ENCODE measurements at places on chromosomes 11 and 22.

DNA sequence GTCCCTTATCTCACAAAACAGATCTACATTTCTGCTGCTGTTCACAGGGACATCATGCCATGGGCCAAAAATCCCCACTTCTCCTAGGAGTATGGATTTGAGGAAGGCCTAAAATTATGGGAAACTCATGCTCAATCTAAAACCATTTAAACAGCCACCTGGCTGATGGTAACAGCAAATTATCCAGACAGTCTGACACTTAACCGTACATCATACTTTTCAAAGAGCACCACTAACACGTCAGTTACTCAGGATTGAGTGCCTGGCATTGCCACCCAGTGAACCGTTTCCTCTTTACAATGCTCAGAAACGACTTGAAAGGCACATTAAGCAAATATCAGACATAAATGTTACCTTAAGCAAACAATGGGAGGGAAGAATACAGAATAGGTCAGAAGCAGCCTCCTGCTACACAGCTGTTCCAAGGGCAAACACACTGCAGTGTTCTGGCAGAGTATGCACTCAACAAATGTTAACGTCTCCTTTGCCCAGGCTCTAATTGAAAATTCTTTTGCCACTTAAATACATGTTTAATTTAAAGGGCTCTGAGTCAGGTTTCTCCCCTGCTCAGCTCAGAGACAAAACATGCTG lies 18.8 kb upstream of the SLC36A4 start:
- H3K27ac ChIP-seq: no peak overlapping the region
- no peaks in the 10 kb centered on the region for H3K4me1 ChIP-seq
- H3K36me3 ChIP-seq: no peaks in the 10 kb centered on the region
- no peaks in the 10 kb centered on the region for H3K27me3 ChIP-seq
- no peak overlapping the region for H3K4me3 ChIP-seq

DNA sequence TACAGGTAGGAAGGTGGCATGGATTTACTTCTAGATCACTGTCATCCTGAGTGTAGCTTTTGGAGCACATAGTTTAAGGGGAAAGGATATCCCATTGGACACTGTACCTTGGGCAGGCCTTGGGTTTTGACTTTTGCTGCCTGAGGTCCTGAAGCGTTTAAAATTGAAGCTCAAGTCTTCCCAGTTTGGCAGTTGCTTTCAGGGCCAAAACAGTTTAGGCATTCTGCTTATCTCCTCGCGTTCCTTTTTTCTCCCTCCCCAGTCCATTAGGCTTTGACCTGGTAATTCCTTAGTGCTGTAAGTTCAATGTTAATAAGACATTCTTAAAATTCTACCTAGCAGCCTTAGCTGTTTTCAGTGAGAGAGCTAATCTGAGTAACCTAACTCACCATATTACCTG lies 35.7 kb downstream of the CSTF3 start:
- H3K27ac ChIP-seq: no peak overlapping the region
- H3K27me3 ChIP-seq: no peaks in the 10 kb centered on the region
- H3K4me1 ChIP-seq: no peaks in the 10 kb centered on the region
- DNase-seq: no peak
- H3K4me3 ChIP-seq: no peak overlapping the region

DNA sequence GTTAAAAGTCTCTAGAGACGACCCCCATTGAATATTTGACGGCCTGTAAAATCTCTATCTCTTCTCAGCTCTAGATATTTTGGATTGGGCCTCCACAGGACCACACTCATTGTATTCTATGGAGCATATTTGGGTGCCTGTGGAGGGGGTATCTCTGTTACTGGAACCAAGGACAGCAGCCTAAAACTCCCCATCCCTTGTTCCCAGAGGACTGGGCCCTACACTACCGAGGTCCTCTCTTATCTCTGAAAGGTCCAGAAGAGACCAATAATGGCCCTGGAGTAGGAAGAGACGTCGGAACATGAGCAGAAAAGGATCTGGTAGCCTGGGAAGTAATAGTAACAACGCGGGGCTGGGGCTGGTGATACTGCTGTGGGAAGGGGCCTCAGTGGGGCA lies 542 bp downstream of the HPS4 start:
- peaks cover 55% of the 10 kb centered on the region for H3K4me1 ChIP-seq
- no peak for DNase-seq
- no peaks in the 10 kb centered on the region for H3K27me3 ChIP-seq
- peak overlapping the region; percentile 97 for H3K27ac ChIP-seq
- peak overlapping the region; percentile 91 for H3K4me3 ChIP-seq
- peaks cover 5% of the 10 kb centered on the region for H3K36me3 ChIP-seq

GRCh38 chr11:60193687-60194433 lies 11.0 kb upstream of the MS4A6A start:
- H3K27ac ChIP-seq: no peak overlapping the region
- peak; percentile 54 for DNase-seq
- no peaks in the 10 kb centered on the region for H3K27me3 ChIP-seq
- no peak overlapping the region for H3K4me3 ChIP-seq

DNA sequence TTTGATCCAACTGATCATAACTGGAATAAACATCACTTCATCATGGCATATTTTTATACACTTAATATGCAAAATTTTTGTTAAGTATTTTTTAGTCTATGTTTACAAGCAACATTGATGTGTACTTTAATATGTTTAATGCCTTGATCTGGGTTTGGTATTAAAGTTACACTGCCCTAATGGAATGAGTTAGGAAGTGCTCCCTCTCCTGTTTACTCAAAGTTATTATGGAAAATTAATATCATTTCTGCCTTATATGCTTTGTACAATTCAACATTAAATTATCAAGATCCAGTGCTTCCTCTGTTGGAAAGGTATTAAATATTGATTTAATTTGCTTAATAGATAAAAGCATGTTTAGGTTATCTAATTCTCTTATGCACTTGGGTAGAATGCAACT lies 927.3 kb upstream of the RAG2 start:
- H3K36me3 ChIP-seq: no peaks in the 10 kb centered on the region
- H3K4me3 ChIP-seq: no peak overlapping the region
- DNase-seq: no peak
- H3K27ac ChIP-seq: no peak overlapping the region
- H3K4me1 ChIP-seq: no peaks in the 10 kb centered on the region
- no peaks in the 10 kb centered on the region for H3K27me3 ChIP-seq

- DNase-seq: no peak
- no peaks in the 10 kb centered on the region for H3K4me1 ChIP-seq
- no peaks in the 10 kb centered on the region for H3K27me3 ChIP-seq
- no peak overlapping the region for H3K4me3 ChIP-seq
Observed at GRCh38 chr11:126918556-126918955, 82.0 kb downstream of the KIRREL3 start.

GRCh38 chr11:119591836-119592310 lies 137.1 kb downstream of the NECTIN1 start:
- H3K4me1 ChIP-seq: no peaks in the 10 kb centered on the region
- peaks cover 2% of the 10 kb centered on the region for H3K27me3 ChIP-seq
- DNase-seq: no peak
- no peak overlapping the region for H3K27ac ChIP-seq
- H3K4me3 ChIP-seq: no peak overlapping the region
- H3K36me3 ChIP-seq: no peaks in the 10 kb centered on the region

DNA sequence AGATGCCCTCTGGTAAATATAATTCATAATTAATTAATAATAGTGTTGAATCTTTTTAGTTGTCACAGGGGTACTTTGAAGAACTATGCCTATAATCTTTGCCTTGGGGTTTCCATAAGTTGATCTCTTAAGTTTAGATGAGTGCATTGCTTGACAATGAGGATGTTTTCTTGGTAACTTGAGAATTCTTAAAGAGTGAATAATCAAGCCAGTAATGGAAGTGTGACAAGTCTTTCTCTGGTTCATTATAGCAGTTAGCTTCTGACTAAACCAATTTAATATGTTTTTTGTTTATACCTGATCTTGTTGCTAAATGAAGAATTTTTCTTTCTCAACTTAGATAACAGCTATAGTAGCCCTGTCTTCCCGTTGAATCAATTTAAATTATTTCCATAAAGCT lies 46.2 kb downstream of the ATXN10 start:
- H3K4me1 ChIP-seq: no peaks in the 10 kb centered on the region
- no peaks in the 10 kb centered on the region for H3K27me3 ChIP-seq
- no peak overlapping the region for H3K27ac ChIP-seq
- no peak overlapping the region for H3K4me3 ChIP-seq
- H3K36me3 ChIP-seq: peaks cover 20% of the 10 kb centered on the region
- no peak for DNase-seq

All from thymus (tissue), 14 donors.